ENCODE measurements at places on chromosomes 6 and 20.

- no peak for DNase-seq
Measured at GRCh38 chr20:44784688-44785087, 25.7 kb downstream of the RIMS4 start.

GRCh38 chr6:90302320-90302719 is 5.7 kb upstream of the BACH2 start:
- DNase-seq: no peak

- DNase-seq: no peak
Measured at GRCh38 chr6:102799051-102799450, 1405.5 kb downstream of the GRIK2 start.

DNA sequence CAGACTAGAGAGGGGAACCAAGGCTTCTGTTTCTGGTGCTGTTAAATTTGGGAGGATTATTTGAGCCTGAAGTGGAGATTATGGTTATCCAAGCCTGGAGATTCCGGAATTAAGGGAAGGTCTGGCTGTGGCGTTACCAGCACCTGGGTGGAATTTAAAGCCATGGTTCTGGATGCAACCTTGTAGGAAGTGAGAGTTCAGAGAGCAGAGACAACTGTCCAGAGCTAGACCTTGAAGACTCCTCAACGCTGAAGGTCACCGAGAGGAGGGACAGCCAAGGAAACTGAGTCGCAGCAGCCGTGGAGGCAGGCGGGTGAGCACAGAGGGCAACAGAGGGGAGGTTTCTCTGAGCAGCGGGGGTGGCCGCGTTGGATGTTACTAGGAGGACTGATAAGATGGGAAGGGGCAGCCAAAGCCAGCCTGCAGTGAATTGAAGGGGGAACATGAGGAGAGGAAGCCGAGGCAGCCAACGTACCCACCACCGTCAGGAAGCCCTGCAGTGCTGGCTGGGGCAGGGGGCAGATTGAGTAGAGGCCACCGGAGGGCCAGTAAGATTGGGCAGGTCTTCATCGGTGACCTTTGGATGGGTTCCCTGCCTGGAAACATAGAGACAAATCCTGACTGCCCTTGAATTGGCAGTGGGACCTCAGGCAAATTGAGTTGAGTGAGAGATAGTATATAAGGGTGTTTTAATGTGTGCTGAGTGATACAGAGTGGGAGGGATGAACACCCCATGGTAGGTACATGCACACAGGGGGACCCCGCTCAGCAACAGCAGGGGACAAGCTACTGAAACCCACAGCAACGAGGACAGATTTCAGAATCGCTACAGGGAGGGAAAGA is 90.3 kb downstream of the SNX5 start:
- no peak for DNase-seq

GRCh38 chr6:104409913-104410312 is 449.8 kb downstream of the HACE1 start:
- no peak for DNase-seq

GRCh38 chr6:13536796-13537526 is 37.4 kb upstream of the SIRT5 start:
- no peak for DNase-seq

DNA sequence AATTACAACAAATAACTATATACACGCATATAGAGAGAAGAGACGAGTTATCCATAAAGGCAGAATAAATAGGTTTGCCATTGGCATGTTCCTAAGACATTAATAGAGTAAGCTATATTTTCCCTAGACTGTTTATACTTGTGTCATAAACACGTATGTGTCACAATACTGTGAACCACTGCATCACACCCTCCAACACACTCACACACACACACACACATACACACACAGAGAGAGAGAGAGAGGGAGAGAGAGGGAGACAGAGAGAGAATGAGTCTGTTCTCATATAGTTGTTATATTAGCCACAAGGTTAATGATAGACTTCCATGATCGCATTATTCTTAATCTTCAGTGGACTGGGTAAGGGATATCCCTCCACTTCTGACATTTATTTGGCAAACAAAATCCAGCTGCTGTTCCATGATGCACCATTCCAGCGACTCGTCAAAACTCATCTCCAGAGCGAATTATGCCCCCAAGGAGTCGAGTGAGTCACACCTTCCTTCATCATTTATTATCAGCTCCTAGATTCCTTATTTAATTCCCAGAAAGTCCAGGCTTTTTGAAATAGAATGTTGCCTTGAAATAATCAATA is 82.8 kb upstream of the HIVEP1 start:
- no peak for DNase-seq

DNA sequence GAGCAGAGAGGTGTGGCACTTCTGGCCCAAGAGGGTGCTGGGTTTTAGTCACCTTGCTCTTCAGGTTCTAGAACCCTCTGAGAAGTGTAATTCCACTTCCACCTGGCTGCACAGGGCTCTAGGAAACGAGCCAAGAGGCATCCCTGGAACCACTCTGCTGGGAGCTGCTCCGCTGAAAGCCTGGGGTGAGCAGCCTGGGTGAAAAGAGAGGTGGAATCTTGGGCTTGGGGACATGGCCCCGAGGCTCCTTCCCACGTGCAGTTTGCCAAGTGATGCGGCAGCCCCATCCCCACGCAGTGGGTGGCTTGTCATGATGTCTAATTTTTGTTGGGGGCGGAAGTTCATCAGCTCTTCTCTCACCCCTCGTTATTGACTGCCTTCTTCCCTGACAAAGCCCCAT is 32.8 kb downstream of the PPP1R16B start:
- DNase-seq: no peak

- no peak for DNase-seq
Measured at GRCh38 chr6:106974336-106974998, at the start of gene CD24. Gene CD24, minus strand, starts transcription at chr6:106974729. Its CDS starts 83 bp downstream, at chr6:106974646.

DNA sequence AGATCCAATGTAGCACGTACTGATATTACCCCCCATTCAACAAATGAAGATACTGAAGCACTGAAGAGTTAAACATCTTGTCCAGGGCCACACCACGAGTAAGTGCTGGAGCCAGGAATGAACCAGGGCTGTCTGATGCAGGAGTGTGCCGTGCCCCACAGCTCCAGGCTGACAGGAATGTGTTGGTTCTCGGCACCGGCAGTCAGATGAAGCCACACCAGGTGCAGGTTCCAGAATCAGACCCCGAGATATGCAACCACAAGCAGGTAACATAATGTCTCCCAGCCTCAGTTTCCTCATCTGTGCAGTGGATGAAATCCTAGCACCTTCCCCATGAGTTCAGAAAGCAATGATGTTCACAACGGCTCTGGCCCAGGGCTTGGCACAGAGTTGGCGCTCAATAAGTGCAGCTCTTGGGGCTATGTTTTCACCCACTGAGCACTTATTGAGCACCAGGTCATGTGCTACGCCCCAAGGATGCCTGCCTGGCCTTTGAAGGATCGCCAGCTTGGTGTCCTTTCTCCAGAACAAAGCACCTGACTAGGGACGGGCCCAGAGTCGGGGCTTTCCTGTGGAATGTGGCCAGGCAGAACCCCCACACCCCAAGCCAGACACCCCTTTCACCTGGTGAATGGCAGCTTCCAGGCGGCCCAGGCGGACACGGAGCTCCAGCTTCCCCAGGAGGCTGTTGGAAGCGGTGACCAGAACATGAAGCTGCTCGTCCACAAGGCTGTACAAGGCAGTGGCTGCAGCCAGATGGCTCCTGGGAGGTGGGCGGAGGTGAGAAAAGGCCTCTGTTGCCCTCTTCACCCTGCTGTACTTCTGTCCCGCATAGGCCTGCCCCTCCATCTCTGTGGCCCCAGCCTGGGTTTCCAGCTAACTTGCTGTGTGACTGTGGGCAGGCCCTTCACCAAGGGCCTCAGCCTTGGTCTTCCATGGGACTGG is 41.3 kb downstream of the KIAA1755 start:
- no peak for DNase-seq

DNA sequence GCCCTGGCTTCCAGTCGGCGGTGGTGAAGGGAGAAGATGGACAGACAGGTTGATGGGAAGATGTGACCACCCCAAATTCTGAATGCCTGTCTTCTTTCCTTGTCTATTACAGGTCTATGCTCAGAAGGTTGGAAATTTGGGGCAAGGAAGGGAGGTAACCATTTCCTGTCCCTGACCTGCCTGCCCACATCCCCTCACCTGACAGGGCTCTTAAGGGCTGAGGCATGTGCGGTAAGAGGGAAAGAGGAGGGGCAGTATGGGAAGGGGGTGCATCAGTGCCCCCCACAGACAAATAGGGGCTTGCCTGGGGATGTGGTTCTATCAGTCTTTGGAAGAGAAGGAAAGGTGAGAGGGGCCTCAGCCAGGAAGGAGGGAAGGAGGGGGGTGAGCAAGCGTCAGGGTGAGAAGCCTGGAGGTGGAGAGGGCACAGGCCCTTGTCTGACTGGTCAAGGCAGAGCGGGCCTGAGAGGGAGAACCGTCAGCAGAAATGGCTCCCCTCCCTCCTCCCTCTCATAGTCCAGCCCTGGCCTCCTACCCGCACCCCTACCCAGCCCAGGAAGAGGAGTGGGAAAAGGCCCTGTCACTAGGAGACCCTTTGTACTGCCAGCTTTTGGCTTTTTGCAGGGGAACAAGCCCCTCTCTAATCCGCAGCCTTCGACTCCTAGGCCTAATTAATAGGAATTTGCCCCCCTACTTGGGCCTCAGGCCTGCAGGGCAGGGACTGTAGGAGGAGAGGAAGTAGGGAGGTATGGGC is 104.4 kb upstream of the FOXP4 start:
- no peak for DNase-seq

- no peak for DNase-seq
Measured at GRCh38 chr6:157758516-157759023, 64.5 kb upstream of the SNX9 start.

All from CD4-positive, alpha-beta T cell treated with Interleukin-6 for 4 hours (primary cell).